ENCODE measurements at places on chromosomes 5 and 9. TPM values are rescaled to one million over a fixed set of nuclear protein-coding genes. Genes with fewer than 3 reads are reported as not detected.
A peak's percentile ranks its signal among the peaks of the same experiment; 100 is the strongest.

The COL5A1 gene
- 330 TPM for total RNA-seq

The TAF11L5 gene
- total RNA-seq: not detected

The LRRC26 gene
- not detected for total RNA-seq

The PCDHB11 gene
- 4.3 TPM for total RNA-seq

GRCh38 chr9:4424891-4425290 is 65.4 kb upstream of the SLC1A1 start:
- H3K27me3 ChIP-seq: no peaks in the 10 kb centered on the region
- DNase-seq: peak; percentile 4
- H3K27ac ChIP-seq: no peak overlapping the region
- no peak overlapping the region for H3K4me3 ChIP-seq
- no peaks in the 10 kb centered on the region for H3K36me3 ChIP-seq
- no peaks in the 10 kb centered on the region for H3K4me1 ChIP-seq

DNA sequence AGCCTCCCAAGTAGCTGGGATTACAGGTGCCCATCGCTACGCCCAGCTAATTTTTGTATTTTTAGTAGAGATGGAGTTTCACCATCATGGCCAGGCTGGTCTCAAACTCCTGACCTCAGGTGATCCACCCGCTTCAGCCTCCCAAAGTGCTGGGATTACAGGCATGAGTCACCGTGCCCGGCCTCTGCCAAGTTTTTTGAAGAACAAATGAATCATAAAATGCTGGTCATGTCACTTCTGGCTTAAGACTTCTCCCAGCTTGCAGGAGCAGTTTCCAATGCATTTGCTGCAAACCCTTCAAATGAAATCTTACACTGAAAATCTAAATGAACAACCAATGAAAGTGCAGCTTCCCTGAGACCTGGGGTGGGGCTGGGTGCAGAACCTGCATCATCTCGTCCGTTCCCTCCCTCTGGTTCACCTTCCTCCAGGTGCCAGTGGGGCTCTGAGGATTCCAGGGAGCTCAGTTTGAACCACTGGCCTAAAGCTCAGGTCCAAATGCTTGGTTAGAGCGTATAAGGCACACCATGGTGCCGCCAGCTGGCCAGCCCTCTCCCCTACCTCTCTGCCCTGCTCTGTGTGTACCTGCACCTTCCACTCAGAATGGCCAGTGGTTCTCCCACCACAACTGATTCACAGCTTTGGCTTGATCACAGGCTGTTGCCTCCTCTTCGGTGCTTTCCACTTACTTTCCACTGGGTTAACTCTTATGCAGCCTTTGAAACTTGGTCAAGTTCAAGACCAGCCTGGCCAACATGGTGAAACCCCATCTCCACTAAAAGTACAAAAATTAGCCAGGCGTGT is 39.8 kb upstream of the FUBP3 start:
- peaks cover 84% of the 10 kb centered on the region for H3K27me3 ChIP-seq
- H3K27ac ChIP-seq: no peak overlapping the region
- no peaks in the 10 kb centered on the region for H3K36me3 ChIP-seq

DNA sequence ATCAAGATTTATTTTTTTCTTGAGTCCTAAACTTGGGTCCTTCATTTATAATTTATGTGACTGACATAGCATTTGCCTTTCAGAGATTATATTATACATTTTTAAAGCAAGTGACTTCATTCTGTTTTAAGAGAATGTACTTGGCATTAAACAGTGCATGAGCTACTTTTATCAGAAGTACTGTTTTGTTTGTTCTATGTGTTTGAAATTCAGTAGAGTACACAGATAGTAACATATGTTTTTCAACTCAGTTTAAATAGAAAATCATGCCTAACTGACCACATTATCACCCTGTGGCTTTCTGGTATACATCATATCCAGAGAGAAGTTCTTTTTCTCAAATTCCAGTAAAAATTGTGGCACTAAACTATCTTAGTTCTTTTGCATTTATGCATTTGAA is 335.3 kb upstream of the CDH18 start:
- H3K4me1 ChIP-seq: no peaks in the 10 kb centered on the region
- no peak for DNase-seq
- H3K27me3 ChIP-seq: no peaks in the 10 kb centered on the region

GRCh38 chr5:138035605-138036537 is 3.0 kb upstream of the FAM13B start:
- H3K27me3 ChIP-seq: no peaks in the 10 kb centered on the region
- peak; percentile 91 for DNase-seq
- H3K36me3 ChIP-seq: no peaks in the 10 kb centered on the region
- H3K4me3 ChIP-seq: no peak overlapping the region
- H3K4me1 ChIP-seq: peaks cover 12% of the 10 kb centered on the region
- no peak overlapping the region for H3K27ac ChIP-seq

DNA sequence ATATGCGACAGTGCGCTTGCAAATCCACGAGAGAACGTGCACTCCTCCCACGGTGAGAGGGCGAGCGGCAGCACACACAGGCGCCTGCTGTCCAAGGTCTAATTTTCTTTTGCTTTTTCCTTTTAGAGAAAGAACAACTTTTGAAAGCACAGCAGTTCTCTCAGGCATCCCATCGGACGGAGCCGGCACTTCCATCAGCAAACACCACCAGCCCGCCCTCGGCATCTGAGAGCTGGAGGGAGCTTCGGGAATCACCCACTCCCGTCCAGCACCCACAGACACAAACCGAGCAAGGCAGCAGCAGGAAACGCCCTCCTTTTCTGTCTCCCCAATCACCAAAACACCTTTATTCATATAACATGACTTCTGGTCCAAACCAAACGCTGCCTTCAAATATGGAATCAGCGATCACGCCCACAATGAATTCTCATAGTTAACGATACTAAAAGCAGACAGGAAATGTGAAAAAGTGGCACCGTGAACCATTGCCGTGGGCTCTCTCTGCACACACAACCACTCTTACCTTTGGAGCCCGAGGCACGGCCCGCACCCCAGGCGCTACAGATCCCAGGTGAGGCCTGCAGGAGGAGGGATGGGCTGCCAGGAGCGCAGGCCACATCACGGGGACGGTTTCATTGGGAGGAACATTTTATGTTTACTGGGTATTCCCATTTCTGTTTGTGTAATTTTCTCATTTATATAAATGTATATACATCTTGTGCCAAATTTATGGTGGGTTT is 14.2 kb downstream of the LPCAT1 start:
- H3K36me3 ChIP-seq: peaks cover 22% of the 10 kb centered on the region
- H3K27me3 ChIP-seq: no peaks in the 10 kb centered on the region
- peaks cover 16% of the 10 kb centered on the region for H3K4me1 ChIP-seq
- H3K4me3 ChIP-seq: no peak overlapping the region
- H3K27ac ChIP-seq: no peak overlapping the region

- no peak overlapping the region for H3K4me3 ChIP-seq
- no peaks in the 10 kb centered on the region for H3K36me3 ChIP-seq
- DNase-seq: no peak
- H3K4me1 ChIP-seq: peaks cover 14% of the 10 kb centered on the region
- no peaks in the 10 kb centered on the region for H3K27me3 ChIP-seq
Measured at GRCh38 chr5:67205981-67206380, 9.4 kb upstream of the CD180 start.

- H3K4me3 ChIP-seq: peak overlapping the region; percentile 90
- H3K27ac ChIP-seq: peak overlapping the region; percentile 83
- peaks cover 7% of the 10 kb centered on the region for H3K4me1 ChIP-seq
- DNase-seq: peak; percentile 69
Measured at GRCh38 chr5:94618029-94618492, 343 bp downstream of the KIAA0825 start.
